A549 treated with DMSO at 1 μM for 4 hours (cell line): ENCODE measurements at places on chromosomes 2 and 18. TPM values are rescaled to one million over a fixed set of nuclear protein-coding genes. Genes with fewer than 3 reads are reported as not detected.

Gene RAD51AP2
- total RNA-seq, result not detected in 5 replicates

Gene CRYBA2
- 0.18 TPM in 1 of 5 replicates, not detected in the others for total RNA-seq

Gene GRHL1
- total RNA-seq, result 1.2 to 1.7 TPM (median 1.2 TPM) in 5 replicates

Gene SLC14A1
- 0.17 to 0.21 TPM (median 0.19 TPM) in 4 of 5 replicates, not detected in the other for total RNA-seq

Gene DCC
- not detected in 5 replicates for total RNA-seq

Gene APOB
- not detected in 5 replicates for total RNA-seq

Gene UGT1A3
- 0.06 to 0.16 TPM (median 0.13 TPM) in 4 of 5 replicates, not detected in the other for total RNA-seq

Gene SALL3
- not detected in 5 replicates for total RNA-seq

Gene GCKR
- total RNA-seq, result 0.13 to 0.62 TPM (median 0.27 TPM) in 5 replicates

Gene VIT
- 0.05 TPM in 1 of 5 replicates, not detected in the others for total RNA-seq

Gene ATG9A
- total RNA-seq, result 47.0 to 55.9 TPM (median 49.7 TPM) in 5 replicates

Gene VAMP8
- total RNA-seq, result 12.9 to 20.2 TPM (median 16.3 TPM) in 5 replicates

Gene ASB18
- total RNA-seq, result not detected in 5 replicates

Gene STRN
- total RNA-seq, result 14.9 to 24.3 TPM (median 21.6 TPM) in 5 replicates

Gene ASTL
- total RNA-seq, result not detected in 5 replicates

Gene SNED1
- total RNA-seq, result 0.38 to 0.65 TPM (median 0.48 TPM) in 5 replicates

Gene DSC3
- total RNA-seq, result 1.6 to 2.5 TPM (median 1.8 TPM) in 5 replicates

Gene MC4R
- 0.08 TPM in 1 of 5 replicates, not detected in the others for total RNA-seq

Gene SPATA3
- not detected in 5 replicates for total RNA-seq

Gene GPBAR1
- 0.07 to 0.23 TPM (median 0.15 TPM) in 5 replicates for total RNA-seq

Gene ANTXR1
- total RNA-seq, result 122 to 178 TPM (median 163 TPM) in 5 replicates

Gene HADHB
- total RNA-seq, result 87.9 to 108 TPM (median 100 TPM) in 5 replicates

Gene BUB1
- total RNA-seq, result 40.2 to 51.4 TPM (median 49.8 TPM) in 5 replicates

Gene ABCG8
- not detected in 5 replicates for total RNA-seq

Gene G6PC2
- not detected in 5 replicates for total RNA-seq

Gene PEX13
- total RNA-seq, result 14.1 to 20.8 TPM (median 17.8 TPM) in 5 replicates

Gene TTN
- under 0.01 to 0.02 TPM (median 0.01 TPM) in 5 replicates for total RNA-seq
